ENCODE measurements at places on chromosomes 11 and 22.

- no peak for DNase-seq
Measured at GRCh38 chr11:70783356-70783755, 385.0 kb downstream of the CTTN start.

- no peak for DNase-seq
Measured at GRCh38 chr11:1719781-1720180, 22.8 kb downstream of the KRTAP5-6 start.

GRCh38 chr22:49372530-49373288 is 455.0 kb downstream of the BRD1 start:
- no peak for DNase-seq

DNA sequence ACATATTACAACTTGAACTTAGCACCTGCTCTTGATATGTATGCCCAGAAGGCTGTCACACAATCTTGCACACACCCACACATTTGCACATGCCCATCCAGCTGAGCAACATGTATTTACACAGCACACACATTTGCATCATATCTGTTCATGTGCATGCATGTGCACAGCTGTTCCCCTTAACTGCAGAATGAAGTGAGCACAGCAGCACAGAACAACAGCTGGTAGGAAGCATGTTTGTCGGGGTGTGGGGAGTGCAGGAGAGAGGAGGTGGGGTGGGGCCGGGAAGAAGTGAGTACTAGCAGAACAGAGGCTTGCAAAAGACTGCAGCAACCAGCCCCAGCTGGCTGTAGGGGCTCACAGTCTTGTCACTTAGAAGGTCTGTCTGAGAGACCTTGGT is 296.5 kb downstream of the KIRREL3 start:
- DNase-seq: no peak

DNA sequence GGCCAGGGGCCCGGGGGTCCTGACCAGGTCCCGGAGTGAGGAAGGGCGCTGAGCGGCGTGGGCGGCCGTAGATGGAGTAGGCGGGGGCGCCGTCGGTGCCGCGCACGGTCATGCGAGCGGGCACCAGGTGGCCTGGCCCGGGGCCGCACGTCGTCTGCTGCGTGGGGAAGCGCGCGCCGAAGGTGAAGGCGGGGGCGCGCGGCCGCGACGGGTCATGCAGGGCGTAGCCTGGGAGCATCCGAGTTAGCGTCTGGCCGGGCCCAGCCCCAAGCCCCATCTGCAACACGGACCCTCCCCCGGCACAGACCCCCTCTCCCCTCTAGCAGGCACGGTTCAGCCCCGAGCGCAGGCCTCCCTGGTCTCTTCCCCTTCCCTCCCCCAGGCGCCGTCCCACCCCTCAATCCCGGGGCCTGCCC is 1.7 kb upstream of the TYMP start:
- no peak for DNase-seq

GRCh38 chr11:65853246-65853979 is 4.6 kb downstream of the CFL1 start:
- no peak for DNase-seq

DNA sequence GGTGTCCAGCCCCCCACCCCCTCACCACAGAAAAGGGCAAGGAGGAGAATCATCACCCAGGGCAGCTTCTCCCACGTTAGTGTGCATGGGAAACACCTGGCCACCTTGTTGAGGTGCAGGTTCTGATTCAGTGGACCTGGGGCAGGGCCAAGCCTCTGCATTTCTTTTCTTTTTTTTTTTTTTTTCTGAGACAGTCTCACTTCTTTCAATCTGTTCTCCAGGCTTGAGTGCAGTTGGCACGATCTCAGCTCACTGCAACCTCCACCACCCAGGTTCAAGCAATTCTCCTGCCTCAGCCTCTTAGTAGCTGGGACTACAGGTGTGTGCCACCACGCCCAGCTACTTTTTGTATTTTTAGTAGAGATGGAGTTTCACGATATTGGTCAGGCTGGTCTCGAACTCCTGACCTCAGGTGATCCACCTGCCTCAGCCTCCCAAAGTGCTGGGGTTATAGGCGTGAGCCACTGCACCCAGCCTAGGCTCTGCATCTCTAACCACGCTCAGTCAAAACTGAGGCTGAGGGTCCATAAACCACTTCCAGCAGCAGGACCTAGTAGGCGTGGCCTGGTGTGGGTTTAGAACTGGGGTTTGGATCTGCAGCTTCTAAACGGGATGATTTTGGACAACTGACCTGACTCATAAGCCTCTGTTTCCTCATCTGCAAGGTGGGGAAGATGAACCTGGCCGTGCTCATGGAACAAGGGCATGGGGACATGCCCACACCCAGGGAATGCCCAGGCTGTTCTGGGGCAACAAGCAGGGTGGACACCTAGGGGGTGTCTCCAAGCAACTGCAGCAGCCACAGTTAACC is 734 bp downstream of the ZP1 start:
- DNase-seq: no peak

DNA sequence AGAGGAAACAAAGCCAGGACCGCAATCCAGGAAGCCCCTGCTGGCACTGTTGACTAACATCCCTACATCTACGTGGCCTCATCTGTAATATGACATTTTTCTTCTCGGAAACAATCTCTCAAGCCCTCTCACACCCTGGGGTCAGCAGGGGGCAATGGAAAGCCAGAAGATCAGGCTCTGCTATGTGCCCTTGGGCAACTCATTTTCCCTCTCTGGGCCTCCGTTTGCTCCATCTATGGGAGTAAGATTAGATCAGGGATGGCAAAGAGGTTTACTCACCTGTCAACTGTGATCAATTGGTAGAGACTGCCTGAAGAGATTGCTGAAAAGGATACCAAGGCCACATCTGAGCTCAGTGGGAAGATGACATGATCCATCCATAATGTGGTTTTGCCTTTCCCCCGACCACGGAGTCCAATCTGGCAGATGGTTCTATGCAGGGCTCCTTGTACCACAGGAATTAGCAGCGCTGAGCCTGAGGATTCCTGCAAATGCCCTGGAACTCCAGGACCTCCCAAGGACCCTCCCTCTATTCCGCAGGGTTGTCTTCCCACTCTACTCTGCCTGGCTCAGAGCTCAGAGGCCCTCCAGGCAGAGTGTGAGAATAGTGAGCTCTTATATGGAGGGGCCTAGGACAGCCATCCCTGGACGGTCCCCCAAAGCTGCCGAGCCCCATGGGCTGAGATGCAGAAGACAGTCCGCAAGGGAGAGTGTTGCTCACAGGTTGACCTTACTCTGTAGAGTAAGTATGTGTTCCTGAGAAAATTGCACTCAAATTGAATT is 66.1 kb downstream of the CHST1 start:
- DNase-seq: no peak

All from esophagus squamous epithelium (tissue), 5 donors.